ENCODE measurements at places on chromosomes 1 and 21.
A peak's percentile ranks its signal among the peaks of the same experiment; 100 is the strongest.

GRCh38 chr21:45867041-45867666 is 114.4 kb upstream of the COL6A1 start:
- no peak for DNase-seq

DNA sequence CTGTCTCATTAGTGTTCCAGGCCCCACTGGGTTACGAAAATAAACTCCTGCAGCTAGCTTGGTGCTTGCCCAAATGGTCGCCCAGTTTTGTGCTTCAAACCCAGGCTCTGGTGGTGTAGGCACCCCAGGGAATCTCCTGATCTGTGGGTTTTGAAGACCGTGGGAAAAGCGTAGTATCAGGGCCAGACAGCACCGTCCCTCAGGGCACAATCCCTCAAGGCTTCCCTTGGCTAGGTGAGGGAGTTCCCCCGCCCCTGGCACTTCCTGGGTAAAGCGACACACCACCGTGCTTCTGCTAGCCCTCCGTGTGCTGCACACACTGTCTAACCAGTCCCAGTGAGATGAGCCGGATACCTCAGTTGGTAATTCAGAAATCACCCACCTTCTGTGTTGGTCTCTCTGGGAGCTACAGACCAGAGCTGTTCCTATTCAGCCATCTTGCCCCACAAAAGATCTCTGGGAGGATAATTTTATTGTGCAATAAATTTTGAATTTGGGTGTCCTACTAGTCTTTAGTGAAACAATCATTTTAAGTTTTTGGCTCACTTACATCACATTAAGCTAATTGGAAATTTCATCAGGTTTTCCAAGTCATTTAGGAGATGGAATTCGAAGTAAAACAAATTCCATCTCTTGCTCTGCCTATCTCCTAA is 9.4 kb upstream of the SLC25A24 start:
- DNase-seq = no peak

DNA sequence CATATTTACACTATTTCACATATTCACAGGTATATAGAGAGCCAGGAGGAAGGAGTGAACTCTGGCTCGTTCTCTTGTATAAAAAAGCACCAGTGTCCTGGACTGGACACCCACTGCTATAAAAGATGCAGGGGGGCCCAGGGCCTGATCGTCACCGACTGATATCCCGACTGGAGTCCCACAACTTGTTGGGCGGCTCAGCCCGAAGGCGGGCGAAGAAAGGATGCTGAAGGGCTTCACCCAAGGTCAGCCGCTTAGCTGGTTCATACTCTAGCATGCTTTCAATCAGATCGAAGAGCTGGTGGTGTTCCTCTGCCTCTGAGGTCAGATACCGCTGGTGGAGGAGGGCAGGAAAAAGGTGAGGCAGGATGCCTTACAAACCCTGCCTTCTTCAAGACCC is 907 bp upstream of the SCAMP3 start:
- DNase-seq = no peak

- DNase-seq = no peak
Observed at GRCh38 chr1:229690662-229691061, 64.6 kb downstream of the URB2 start.

- DNase-seq = no peak
Observed at GRCh38 chr21:34623516-34623915, 8.6 kb upstream of the RCAN1 start.

- peak; percentile 34 for DNase-seq
Observed at GRCh38 chr1:36306210-36306901, at the start of gene SH3D21. Gene SH3D21, plus strand, starts transcription at chr1:36306368. Its CDS starts 53 bp downstream, at chr1:36306421.

DNA sequence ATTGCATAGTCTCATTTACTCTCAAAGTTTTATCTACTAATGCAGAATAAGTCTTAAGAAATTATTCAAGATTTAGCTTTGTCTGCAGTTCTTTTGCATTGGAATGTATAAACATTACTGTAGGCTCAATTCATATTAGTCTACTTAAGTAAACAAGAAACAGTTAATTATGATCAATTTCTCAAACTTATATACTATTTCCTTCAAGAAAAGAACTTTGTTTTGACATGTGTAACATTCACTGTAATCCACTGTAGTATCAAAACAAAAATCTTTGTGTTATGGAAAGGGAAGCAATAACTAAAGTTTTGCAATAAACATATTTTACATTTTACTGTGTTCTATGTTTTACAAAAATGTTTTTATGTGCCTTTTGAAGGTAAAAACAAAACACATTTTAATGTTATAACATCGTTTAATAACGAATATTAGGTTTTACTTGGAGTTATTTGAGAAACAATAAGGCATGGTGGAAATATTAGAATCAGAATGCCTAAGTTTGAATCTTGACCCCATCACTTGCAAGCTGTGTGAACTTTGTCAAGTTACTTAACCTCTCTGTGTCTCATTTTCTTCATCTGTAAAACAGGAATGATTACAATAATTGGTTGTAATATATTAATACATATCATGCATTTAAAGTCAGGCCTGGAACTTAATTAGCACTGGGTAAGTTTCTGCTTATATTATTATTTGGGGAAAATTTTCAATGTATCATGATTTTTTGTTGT is 77.0 kb upstream of the DPH5 start:
- no peak for DNase-seq
